NCI-H2081 treated with DMSO at 0.1 percent for 48 hours (cell line): ENCODE measurements at places on chromosomes 1 and 21.

- DNase-seq, result no peak
Measured at GRCh38 chr1:68917456-68917855, 420.6 kb upstream of the DEPDC1 start.

GRCh38 chr1:232890340-232890943 lies 60.0 kb upstream of the NTPCR start:
- DNase-seq, result no peak

DNA sequence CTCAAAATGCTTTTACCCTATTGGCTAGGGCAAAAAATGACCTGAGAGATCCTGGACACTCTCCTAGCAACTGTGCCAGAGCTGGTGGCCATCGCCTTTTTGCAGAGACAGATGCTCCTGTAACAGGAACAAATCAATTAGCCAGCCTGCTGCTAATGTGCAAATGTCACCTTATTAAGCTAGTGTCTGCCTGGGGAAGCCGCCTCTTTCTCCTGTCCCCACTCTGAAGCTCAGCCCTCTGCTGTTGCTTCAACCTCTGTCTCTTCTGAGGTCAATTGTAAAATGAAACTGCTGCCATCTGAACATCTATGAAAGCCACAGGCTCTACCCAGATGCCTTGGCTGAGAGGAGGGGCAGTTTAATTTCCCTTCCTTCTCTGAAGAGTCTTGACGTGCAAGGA lies 85.5 kb upstream of the CACNA1E start:
- DNase-seq, result no peak

GRCh38 chr1:41390166-41390565 lies 28.9 kb downstream of the FOXO6 start:
- DNase-seq, result no peak

- DNase-seq, result no peak
Measured at GRCh38 chr21:45888386-45889009, 93.1 kb upstream of the COL6A1 start.

GRCh38 chr1:230125640-230126528 lies 58.8 kb downstream of the GALNT2 start:
- DNase-seq, result no peak

GRCh38 chr21:34647555-34647954 lies 21.2 kb upstream of the CLIC6 start:
- no peak for DNase-seq

- DNase-seq, result no peak
Measured at GRCh38 chr1:229091721-229092136, 179.2 kb upstream of the RAB4A start.

DNA sequence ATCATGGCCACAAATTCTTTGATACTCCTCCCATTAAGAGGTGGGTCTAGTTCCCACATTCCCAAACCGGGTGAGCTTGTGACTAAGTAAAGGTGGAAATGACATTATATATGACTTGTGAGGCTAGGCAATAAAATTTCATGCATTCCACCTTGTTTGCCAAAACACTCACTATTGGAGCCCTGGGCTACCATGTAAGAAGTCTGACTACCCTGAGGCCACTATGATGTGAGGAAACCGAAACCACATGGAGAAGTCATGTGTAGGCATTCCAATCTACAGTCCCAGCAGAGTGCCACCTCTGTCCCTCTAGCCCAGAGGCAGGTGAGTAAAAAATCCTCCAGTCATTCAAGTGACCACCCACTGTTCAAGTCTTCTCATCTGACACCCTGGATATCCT lies 17.9 kb upstream of the SMG7 start:
- no peak for DNase-seq

DNA sequence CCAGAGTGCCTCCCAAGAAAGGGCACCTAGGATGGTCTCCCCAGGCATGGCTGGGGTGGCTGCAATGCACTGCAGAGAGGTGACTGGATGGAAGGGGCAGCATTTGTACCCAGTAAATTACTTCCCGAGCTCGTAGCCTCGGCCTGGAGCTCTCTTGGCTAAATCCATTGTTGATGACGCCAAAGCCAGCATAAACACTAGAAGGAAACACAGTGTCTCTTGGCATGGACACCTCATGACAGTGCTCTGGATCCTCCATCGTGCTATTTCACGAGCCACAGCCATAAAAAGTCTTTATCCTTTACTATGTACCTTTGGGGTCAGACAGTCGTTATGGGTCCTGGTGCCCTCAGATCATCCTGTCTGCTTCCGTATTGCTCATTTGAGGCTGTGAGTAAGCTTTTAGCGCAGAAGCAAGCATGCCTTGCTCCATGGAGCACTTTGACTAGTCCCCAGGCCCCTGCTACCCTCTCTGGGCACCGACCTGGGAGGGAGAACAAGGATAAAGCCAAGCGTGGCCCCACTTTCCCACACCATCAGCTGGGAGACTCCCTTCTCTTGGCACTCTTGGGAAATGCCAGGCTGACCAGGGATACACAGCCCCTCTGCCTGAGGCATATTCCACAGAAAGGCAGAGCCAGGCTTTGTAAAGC lies 10.3 kb upstream of the PRELP start:
- no peak for DNase-seq

DNA sequence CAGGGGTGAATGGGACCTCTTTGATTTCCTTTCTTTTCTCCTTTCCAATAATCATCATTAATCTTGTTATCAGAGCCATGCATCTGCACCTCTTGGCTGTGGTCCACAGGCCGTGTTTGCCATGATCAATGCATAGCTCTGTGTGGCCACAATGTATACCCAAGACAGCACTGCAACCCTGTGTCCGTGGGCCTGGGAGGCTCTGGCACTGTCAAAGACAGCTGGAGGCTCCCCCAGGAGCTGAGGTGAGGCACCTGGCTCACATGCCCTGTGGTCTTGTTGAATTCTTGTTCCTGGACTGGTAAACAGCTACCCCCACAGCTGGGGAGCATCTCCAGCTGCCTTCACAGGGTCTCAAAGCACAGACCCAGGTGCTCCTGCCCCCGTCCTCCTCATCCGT lies 67.2 kb upstream of the SELENON start:
- DNase-seq, result no peak

GRCh38 chr1:228309326-228310067 lies 97.1 kb downstream of the TRIM11 start:
- no peak for DNase-seq

DNA sequence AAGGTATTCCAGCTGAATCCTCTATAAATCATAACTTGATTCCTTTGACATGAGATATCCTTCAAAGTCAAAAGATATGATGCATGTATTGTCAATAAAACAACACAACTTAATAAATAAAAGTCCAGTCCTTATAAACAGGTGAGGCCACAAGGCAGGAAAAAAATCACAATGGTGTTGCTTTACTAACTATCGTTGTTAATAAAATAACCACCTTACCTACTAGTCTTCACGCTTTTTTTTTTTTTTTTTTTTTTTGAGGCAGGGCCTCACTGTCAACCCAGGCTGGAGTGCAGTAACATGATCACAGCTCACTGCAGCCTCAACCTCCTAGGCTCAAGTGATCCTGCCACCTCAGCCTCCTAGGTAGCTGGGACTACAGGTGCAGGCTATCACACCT lies at the start of gene TMEM81:
TSS of gene TMEM81 (minus strand) at position 101 of the 400 bp plus-strand sequence. CDS start 140 bp downstream, outside the sequence.
- DNase-seq, result no peak

DNA sequence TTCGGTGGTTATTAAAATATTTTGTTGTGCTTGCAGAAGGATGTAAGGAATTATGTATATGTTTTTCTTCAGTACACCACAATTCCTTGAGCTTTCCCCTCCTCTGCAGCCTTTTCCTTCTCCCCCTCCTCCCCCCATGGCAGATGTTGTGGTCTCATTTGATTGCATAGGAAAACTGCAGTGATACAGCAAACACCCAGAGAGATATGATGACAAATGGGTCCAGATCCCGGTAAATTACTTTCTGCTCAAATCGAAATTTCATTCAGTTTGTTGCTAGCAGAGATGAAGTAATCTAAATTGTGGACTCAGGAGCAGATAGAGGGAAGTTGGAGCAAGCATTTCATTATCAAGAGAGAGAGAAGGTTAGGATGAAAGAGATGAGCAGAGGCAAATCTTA lies 9.9 kb downstream of the LMO4 start:
- DNase-seq, result no peak
